ENCODE measurements at places on chromosomes 5 and 9.
A peak's percentile ranks its signal among the peaks of the same experiment; 100 is the strongest.

DNA sequence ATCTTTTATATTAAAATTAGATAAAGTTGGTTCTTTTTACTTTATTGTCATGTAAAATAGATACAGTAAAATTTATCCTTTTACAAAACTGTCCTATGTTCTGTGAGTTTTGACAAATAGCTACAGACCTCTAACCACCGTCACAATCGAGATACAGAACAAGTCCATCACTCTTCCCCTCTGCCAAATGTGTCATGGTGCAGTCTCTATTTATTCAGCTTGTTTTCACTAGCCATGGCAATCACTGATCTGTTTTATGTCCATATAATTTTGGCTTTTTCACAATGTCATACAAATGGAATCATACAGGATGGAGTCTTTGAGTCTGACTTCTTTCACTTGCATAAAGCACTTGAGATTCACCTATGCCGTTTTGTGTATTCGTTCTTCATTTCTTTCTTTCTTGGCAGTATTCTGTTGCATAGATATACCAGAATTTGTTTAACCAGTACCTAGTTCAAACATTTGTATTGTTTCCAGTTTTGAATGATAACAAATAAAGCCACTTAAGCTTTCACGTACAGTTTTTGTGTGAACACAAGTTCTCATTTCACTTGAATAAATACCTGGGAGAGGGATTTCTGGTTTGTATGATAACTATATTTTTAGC lies 273.2 kb upstream of the MPDZ start:
- DNase-seq = no peak

GRCh38 chr5:610011-610743 lies 2.0 kb upstream of the CEP72 start:
- DNase-seq = no peak

GRCh38 chr5:58107704-58108103 lies 352.2 kb downstream of the PLK2 start:
- DNase-seq = no peak

- DNase-seq = no peak
Measured at GRCh38 chr9:286071-286740, 71.5 kb downstream of the DOCK8 start.

DNA sequence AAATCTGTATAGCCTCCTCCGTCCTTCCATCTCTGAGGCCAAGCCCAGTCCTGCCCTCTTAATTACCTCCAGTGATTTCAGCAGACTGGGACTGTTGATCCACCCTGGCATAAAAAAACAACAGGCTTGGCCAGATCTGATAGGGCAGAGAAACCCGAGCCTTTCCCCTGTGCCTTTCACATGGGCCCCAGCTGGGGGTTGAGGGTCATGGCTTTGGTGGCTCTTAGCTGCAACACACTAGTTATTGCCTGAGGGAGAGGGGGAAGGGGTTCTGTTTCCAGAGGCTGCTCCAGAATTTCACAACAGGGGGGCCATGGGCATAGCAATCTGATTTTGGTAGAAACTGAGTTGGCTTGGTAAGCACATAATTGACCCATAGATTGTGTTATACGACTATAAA lies 21.2 kb upstream of the PANK3 start:
- DNase-seq = no peak

- no peak for DNase-seq
Measured at GRCh38 chr9:15576350-15577050, 23.7 kb downstream of the CCDC171 start.

GRCh38 chr9:134487066-134487710 lies 154.4 kb upstream of the COL5A1 start:
- DNase-seq = no peak

DNA sequence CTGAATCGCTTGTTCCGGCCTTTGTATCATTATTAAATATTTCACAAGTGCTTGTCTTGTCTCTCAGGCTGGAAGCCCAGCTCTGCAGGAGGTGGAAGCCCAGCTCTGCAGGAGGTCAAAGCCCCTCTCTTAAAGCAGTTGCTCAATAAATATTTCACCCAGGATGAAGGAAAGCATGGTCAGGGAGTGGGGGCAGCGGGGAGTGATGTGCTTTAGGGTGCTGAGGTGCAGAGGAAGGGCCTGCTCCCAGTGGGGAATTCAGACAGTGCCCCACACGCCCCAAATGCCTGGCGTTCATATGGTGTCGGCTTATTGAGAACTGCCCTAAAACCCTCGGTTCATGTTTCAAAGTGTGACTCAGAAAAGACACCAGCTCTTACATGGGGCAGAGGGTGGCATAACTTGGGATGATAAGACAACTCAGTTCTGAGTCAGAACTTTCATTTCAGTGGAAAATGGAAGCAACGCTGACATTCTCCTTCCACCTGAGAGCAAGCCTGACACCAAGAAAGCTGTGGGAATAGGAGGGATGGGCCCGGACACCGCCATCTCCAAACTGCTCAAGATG lies 114.3 kb upstream of the DAP start:
- no peak for DNase-seq

DNA sequence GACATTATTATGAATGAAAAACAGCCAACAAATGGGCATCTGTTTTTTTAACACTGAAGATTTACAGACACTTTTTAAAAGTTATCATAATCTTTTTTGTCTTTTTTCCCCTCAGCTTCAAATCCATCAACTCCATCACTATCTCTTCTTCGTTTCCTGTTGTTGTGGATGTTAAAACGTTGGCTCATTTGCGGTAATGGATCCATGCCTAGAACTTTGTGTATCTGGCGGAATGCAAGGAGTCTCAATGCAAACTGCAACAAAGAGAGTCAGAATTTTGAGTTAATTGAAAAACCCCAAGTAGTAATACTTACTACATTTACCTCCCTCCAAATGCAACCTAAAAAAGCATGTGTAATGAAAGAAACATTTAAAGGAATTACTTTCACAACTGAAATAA lies 42.9 kb upstream of the MTMR12 start:
- DNase-seq = no peak

GRCh38 chr9:71766663-71767062 lies 1.6 kb downstream of the CEMIP2 start:
- no peak for DNase-seq

GRCh38 chr9:109401169-109401989 lies 80.5 kb upstream of the EPB41L4B start:
- DNase-seq = peak; percentile 68

GRCh38 chr9:13386935-13387733 lies 107.6 kb upstream of the MPDZ start:
- no peak for DNase-seq

- DNase-seq = no peak
Measured at GRCh38 chr5:42807722-42808447, 3.8 kb downstream of the SELENOP start.

- DNase-seq = peak; percentile 57
Measured at GRCh38 chr5:98769210-98769958, 4.1 kb upstream of the RGMB start.

GRCh38 chr5:138658676-138659075 lies 83.5 kb upstream of the HSPA9 start:
- no peak for DNase-seq

DNA sequence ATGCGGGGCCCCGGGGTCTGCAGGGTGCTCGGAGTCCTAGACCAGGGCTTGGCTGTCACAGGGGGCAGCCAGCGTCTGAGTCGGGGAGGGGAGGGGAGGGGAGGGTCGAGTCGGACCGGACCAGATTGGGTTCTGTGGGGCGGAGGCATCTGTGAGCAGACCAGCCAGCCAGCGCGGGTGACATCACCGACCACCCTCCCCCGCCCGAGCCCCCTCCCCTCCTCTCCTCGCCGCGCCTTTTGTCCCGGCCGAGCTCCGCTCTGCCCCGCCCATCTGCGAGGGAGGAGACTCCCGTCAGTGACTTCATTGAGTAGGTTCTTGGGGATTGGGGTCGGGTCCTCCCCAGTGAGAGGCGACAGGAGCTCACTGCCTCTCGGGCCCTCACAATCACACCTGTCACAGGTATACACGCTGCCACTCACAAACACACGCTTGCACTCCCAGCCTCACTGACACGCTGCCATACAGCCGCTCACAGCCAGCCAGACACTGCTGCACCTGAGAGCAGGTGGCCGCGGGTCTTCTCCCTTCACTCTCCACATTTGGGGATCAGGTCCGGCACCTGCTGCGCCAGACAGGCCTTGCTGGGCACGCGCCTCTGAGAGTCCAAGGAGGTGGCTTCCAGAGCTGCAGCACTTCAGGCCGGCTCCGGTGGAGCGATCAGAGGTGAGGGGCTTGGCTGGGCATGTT lies 546 bp downstream of the DNAJB5 start:
- no peak for DNase-seq

- DNase-seq = no peak
Measured at GRCh38 chr5:62314213-62314830, 8.3 kb downstream of the KIF2A start.

DNA sequence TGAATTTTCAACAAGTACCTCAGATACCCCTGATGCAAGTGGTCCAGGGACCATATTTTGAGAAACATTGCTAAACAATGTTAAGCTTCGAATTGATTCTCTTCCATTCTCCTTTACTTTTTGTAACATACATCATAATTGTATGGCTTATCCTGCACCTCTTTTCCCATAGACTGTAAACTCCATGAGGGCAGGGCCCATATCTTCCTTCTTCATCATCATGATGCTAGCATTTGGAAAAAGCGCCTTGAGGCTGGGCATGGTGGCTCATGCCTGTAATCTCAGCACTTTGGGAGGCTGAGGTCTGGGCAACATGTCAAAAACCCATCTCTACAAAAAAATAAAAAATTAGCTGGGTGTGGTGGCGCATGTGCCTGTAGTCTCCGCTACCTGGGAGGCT lies 14.5 kb upstream of the DELE1 start:
- no peak for DNase-seq

DNA sequence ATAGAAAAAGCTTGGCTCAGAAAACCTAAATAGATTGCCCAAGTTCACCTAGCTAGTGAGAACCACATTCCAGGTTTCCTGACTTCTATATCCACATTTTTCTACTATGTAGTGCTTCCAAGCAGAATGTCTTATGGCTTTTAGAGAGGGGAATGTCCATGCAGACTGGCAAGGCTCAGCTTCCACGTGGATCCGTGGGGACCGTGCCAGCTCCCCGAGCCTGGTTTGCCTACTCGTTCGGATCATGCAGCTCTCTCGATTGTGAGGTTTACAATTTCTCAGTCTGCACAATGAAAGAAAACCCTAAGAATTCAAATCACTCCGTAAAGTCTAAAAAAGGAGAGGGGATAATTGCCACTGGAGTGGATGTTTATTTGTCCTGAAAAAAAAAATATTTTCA lies 256.5 kb upstream of the NR4A3 start:
- no peak for DNase-seq

GRCh38 chr5:104088876-104089778 lies 526.5 kb upstream of the NUDT12 start:
- DNase-seq = no peak

DNA sequence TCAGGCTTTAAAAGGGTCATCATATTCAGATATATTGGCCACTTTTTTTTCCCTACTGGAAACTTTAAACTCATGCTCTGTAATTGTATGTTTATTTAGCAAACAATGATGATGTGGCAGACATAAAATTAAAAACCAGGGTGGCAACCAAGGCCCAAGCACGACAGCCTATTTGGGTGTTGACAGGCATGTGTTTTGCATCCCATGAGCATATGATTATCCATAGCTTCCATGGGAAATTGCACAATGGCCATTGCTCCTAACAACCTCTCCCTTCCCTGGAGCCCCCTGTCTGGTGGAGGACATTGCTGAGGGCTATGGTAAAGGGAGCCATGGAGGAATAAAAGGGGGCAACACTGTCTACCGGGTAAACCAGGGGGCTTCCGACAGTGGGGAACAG lies 134.7 kb downstream of the GAS1 start:
- no peak for DNase-seq

GRCh38 chr5:37060030-37060429 lies 183.5 kb downstream of the NIPBL start:
- DNase-seq = no peak

All from RWPE1 (cell line).